ENCODE measurements at places on chromosomes 2 and 18. TPM values are rescaled to one million over a fixed set of nuclear protein-coding genes. Genes with fewer than 3 reads are reported as not detected.

The SIX2 gene
- total RNA-seq: not detected

The VSNL1 gene
- total RNA-seq: not detected

The CRYGD gene
- total RNA-seq: not detected

The FSIP2 gene
- under 0.01 TPM for total RNA-seq

The TUBB8B gene
- not detected for total RNA-seq

The DSEL gene
- total RNA-seq: 2.8 TPM

The GAREM1 gene
- total RNA-seq: 13.1 TPM

The LONRF2 gene
- total RNA-seq: 0.34 TPM

The RFX8 gene
- not detected for total RNA-seq

The DHRS9 gene
- not detected for total RNA-seq

The CD8B2 gene
- not detected for total RNA-seq

The IL36G gene
- total RNA-seq: not detected

The POU3F3 gene
- total RNA-seq: 7.2 TPM

The TEX44 gene
- not detected for total RNA-seq

The RPIA gene
- total RNA-seq: 6.5 TPM

The AGPS gene
- 69.9 TPM for total RNA-seq

Measured in melanocyte of skin (primary cell).